AG09319 (cell line): ENCODE measurements at places on chromosomes 4 and X.

DNA sequence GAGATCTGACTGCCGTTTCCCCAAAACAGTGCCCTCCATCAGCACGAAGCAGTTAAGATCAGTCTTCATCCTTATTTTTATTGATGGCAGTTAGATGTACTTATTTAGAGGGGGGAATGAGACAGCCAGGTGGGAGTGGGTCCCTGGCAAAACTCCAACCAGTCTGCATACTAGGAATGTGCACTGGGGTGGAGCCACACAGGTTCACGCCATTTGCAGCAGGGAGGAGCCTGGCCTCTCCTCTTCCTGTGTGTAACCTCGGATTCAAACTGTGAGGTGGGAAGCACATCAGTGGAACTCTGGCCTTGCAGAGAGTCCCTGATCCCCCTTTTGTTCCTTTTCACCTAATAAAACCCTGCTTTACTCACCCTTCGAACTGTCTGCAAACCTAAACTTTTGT, 987.7 kb upstream of the GRIA3 start:
- no peak for DNase-seq

DNA sequence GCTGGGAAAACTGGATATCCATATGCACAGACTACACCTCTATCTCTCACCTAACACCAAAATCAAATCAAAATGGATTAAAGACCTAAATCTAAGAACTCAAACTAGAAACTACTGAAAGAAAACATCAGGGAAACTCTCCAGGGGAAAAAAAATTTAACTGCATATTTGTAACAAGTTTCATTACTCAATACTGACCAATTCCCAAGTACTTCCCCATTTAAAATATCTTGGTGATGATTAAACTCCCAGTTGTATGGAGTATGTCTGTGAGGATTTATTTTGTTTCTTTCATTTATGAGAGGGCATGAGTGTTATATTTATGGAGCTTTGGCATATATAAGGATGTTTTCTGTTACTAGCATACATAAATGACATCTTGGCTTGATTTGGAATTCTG, 112.3 kb upstream of the IL15 start:
- no peak for DNase-seq

DNA sequence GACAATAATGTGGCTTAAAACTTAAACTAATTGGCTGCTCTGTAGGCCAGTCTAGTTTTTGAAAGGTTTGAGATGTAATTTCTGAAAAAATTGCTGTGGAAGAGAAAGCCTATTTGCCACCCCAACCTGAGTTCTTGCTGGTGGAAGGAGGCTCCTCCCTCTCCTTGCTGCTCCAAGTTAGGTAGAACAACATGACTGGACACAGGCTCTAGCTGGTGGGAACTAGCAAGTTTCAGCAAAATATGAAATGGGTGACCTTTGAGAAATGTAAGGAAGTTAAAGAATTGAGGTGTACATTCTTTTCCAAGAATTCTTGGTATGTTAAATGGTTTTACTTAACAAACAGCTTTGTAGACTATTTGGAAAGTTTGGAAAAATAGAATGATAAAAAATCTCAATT, 8.0 kb downstream of the RPL34 start:
- DNase-seq, result no peak

GRCh38 chr4:187075514-187075913, 351.9 kb upstream of the FAT1 start:
- no peak for DNase-seq

- DNase-seq, result no peak
These were observed 294.4 kb downstream of the INPP4B start for GRCh38 chr4:142551517-142552305.

- DNase-seq, result no peak
These were observed 86.7 kb downstream of the RFC1 start for GRCh38 chr4:39279416-39279815.

DNA sequence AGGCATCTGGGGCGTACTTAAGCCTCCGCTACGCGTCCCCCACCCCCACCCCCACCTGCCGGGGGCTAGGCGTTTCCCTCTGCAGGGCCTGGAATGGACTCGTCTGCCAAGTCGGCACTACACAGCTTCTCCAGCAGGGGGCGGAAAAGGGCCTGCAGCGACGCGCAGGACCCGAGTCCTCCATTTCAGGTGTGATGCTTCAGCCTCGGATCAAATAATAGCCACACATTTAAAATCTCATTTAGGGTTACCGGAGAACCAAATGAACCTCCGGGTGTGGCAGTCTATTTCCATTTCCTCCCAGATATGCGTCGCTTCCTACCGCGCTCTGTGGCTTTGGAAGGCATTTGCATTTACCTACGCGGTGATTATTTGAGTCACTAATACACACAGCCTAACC, 2.9 kb downstream of the PAK3 start:
- DNase-seq, result no peak

DNA sequence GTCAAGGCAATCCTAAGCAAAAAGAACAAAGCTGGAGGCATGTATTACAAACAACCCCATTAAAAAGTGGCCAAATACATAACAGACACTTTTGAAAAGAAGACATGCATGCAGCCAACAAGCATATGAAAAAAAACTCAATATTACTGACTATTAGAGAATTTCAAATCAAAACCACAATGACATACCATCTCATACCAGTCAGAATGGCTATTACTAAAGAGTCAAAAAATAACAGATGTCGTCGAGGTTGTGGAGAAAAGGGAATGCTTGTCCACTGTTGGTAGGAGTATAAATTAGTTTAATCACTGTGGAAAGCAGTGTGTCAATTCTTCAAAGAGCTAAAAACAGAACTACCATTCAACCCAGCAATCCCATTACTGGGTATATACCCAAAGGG, 604.6 kb upstream of the GRIA3 start:
- no peak for DNase-seq

DNA sequence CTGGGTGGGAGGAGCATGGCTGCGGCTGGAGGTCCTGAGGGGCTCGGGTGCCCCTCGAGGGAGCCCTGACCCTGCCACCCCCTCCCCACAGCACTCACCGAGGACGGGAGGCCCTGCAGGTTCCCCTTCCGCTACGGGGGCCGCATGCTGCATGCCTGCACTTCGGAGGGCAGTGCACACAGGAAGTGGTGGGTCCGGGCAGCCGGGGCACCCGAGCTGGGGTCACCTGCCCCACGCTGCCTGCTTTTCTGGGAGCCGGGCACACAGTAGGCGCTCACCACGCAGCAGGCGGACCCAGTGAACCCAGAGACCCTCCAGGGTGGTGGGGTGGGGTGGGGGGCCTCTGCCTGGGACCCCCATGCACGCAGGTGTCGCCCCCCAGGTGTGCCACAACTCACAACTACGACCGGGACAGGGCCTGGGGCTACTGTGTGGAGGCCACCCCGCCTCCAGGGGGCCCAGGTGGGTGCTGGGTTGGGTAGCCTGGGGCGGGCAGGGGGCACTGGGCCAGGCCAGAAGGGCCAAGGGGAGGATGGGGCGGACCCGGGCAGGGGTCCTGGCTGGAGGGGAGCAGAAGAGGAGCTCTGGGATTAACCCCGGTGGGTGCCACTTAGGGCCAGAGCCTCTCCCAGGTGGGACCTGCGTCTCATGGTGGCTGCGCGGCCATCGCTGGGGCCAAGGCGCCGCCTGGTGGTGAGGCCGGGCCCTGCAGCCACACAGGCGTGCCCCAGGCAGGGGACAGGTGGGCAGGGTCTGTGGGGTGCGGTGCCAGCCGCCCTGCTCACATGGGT, 1.4 kb downstream of the HGFAC start:
- DNase-seq, result no peak
